ENCODE measurements at places on chromosomes 7 and 10. TPM values are rescaled to one million over a fixed set of nuclear protein-coding genes. Genes with fewer than 3 reads are reported as not detected.

- no peak for DNase-seq
These were observed 69.1 kb upstream of the NANOS1 start for GRCh38 chr10:118960157-118961090.

DNA sequence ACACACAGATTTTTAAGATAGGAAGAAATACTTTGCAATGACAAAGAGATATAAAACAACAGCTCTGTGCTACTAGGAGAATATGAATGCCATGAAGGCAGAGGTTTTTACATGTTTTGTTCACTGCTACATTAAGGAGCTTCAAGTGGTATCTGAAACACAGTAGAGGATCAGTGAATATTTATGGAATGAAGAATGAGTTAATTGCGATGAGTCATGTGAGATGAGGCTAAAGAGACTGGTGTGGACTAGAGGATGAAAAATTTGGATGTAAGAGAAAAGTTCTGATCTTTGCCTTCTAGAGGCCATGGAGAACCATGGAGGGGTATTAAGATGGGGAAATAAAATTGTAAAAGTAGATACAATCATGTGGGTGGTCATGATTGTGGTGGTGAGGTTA, 434.2 kb downstream of the PHTF2 start:
- no peak for DNase-seq

Gene LANCL2
- total RNA-seq, result 13.0 TPM

- peak; percentile 69 for DNase-seq
These were observed 426 bp downstream of the SYPL1 start for GRCh38 chr7:106111655-106112117.

GRCh38 chr10:13684806-13685482, 98.2 kb downstream of the PRPF18 start:
- DNase-seq, result no peak

Gene IKZF5
- total RNA-seq, result 13.2 TPM

GRCh38 chr7:2259480-2259879, 17.5 kb downstream of the NUDT1 start:
- no peak for DNase-seq

Gene TRIM73
- total RNA-seq, result 12.1 TPM

DNA sequence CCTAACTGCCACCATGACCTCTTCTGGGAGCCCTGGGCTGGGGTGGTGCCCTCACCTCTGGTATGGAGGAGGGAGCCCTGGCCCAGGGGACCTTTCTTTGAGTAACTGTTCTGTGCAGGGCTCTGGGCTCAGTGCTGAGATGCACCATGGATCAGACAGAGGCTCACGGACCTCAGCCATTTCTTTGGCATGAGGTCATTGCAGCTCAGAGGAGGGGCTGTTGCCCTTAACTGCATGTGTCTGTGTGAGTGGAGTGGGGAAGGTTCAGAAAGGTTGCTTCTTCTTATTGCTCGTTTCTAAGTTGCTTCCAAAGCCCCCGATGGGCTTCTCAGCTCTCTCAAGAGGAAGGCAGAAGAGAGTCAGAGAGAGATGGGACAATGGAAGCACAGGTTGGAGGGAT, 233.9 kb downstream of the RPS24 start:
- DNase-seq, result no peak

DNA sequence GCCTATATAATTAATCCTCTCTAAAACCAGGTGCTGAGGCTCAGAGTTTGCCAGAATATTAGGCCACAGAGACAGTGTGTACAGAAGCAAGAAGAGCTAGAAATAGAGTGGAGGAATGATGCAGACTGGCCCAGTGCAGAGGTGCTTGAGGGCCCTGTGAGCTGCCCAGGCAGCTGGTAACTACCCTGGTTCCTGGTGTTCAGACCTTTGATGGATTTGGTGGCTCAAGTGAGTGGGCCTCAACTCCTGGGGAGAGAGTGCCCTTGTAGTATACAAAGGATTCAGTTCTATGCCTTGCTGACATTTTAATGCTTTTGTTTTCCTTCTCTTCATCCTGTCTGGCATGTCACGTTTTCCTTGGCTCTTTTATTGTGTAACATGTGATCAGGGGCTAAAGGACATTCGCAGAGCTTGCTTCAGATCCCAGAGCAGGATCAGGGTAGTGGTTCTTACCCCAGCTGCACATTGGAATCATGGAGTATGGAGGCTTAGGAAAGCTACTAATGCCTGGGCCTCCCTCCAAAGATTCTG, 20.0 kb downstream of the LRRC4 start:
- no peak for DNase-seq

- no peak for DNase-seq
These were observed 30.4 kb downstream of the VPS50 start for GRCh38 chr7:93262535-93262934.

GRCh38 chr10:92052741-92053140, 129.2 kb downstream of the BTAF1 start:
- DNase-seq, result no peak

- DNase-seq, result no peak
These were observed 183.8 kb downstream of the PRKCQ start for GRCh38 chr10:6396226-6396625.

DNA sequence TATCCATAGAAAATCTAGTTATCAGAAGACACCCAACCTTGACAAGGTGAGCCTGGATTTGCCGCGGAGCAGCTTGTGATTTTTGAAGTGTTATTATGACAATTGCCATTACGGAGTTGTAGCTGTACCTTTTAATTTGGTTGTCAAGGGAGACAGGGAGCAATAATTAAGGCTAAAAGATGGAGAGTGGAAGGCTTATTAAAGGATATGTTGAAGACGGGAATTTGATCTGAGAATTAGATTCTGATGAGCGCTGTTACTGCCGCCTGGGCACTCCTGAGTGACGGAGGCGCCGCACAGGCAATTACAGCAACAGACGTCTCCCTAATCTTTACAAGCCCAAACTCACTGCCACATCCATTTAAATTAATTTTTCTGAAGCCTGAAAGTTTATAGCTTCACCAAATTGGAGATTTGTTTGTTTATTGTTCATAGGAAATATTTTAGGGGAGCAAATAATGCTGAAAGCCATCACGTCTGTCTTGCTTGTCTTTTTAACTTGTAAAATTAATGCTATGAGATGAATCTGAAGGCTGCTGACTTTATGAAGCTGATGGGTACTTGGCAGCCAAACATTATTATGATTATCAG, 475.0 kb upstream of the ADARB2 start:
- no peak for DNase-seq

- no peak for DNase-seq
These were observed 15.2 kb downstream of the ZNF282 start for GRCh38 chr7:149210551-149210950.

GRCh38 chr7:45930967-45931366, 9.9 kb upstream of the IGFBP3 start:
- no peak for DNase-seq

- no peak for DNase-seq
These were observed 96.6 kb downstream of the TAX1BP1 start for GRCh38 chr7:27836536-27836935.

DNA sequence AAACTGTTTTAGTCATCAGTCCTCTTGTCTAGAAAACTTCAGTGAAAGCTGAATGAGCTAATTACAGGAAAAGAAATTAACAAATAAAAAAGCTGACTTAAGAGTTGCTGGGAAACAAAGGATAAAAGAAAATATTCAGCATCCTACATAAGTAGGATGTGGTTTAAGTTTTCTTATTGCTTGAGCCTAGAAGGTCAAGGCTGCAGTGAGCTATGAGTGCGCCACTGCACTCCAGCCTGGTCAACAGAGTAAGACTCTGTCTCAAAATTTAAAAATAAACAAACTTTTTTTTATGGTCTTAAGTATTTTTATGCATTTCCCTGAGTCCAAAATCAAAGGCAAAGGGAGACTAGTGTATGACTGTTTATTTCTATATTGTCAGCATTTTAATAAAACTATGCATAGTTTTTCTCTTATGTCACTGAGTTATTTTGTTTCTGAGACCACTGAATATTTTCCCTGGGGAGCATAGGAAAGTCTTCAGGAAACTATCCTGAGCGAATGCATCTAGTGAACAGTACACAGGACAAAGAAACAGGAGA, 40.0 kb upstream of the LRRN3 start:
- DNase-seq, result no peak
